ENCODE measurements at places on chromosomes 6 and 20.

DNA sequence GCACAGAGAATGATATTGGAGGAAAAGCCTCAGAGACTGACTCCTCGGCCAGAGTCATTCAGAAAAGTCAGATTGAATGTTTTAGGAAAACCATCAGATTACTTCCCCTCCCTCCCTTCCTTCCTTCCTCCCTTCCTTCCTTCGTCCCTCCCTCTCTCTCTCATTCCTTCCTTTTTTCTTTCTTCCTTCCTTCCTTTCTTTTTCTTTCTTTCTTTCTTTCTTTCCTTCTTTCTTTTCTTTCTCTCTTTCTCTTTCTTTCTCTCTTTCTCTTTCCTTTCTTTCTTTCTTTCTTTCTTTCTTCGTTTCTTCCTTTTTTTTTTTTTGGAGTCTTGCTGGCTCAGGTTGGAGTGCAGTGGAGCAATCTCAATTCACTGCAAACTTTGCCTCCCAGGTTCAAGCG, 7.4 kb downstream of the OCSTAMP start:
- no peak for DNase-seq

- DNase-seq, result no peak
These were observed 6.1 kb downstream of the RAMACL start for GRCh38 chr6:166580076-166581050.

GRCh38 chr6:90303039-90303438, 6.4 kb upstream of the BACH2 start:
- no peak for DNase-seq

DNA sequence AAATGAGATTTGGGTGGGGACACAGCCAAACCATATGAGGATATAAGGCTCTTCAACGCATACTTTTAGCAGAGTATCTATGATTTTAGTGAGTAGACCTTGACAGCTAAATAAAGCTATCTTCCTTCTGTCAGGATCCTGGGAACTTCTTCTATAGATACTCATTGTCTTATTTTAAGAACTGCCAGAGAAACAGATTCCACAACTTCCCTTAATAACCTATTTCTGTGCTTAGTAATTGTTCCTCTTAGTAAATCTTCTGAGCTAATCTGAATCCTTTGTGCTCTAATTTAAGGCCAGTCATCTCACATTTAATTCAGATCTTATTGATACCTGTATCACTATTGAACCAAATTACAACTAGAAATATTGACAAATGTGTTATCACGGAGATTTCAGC, 64.0 kb upstream of the CEP85L start:
- DNase-seq, result no peak

- DNase-seq, result no peak
These were observed 113.6 kb downstream of the TSHZ2 start for GRCh38 chr20:53085720-53086119.
